Fibroblast of skin of right biceps (primary cell): ENCODE measurements at places on chromosomes 6 and 20.
A peak's percentile ranks its signal among the peaks of the same experiment; 100 is the strongest.

DNA sequence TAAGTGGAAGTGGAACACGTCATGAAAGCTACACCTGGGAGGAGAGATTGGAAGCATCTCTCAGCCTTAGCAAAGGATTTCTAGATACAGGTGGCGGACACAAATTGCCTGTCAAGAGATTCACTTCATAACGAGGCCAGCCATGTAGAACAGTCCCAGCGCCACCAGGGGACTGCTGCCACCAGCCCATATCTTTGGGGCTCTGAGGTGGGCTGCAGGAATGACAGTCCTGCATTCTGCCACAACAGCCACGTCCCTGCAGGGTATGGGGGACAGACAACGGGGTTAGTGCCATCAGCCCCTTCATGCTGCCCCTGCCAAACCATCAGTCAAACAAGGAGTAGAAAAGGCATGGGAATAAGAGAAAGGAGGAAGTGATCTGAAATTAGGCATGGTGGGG, 81.2 kb upstream of the SASH1 start:
- no peak for DNase-seq

DNA sequence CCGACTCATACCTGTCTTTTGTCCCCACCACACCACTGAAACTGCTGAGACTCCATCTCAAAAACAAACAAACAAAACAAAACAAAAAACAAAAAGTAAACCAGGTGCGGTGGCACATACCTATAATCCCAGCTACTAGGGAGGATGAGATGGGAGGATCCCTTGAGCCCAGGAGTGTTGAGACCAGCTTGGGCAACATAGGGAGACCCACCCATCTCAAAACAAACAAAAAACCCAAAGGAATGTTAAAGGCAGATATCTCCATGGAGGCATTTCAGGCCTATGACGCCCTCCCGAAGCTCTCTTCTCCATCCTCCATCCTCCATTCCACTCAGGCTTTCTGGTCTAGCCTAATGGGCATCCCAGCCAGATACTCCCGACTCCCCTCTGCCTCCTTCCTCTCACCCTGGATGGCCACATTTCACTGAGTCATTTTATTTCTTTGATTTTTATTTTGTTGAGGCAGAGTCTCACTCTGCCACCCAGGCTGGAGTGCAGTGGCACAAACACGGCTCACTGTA, 3.2 kb upstream of the SLC4A11 start:
- no peak for DNase-seq

DNA sequence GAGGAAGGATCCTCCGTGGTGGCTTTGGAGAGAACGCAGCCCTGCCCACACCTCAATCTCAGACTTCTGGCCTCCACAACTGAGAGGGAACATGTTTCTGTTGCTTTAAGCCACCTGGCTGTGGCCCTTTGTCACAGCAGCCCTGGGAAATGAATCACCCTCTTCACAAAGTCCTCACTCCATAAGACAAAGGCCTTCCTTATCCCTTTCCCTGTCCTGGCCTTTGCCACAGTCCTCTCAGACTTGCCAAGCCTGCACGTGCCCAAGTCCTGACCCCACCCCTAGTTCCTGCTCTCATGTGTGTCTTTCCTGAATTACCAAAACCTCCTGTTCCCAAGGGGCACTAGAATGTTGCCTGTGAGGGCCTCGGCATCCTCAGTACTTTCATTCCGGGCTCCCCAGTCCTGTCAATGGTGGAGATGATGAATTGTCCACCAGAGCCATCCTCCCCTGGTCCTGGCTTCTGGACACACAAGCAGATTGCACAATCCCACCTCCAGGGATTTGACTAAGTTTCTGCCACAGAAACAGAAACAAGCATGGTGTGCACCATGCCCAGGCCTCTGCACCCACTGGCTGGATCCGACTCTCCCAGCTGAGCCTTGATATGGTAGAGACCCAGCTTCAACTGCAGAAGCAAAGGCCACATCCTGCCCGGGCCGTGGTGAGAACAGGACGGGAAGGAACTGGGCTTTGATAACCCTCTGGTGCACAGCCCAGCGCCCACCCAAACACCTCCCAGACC, 232.6 kb upstream of the PDE10A start:
- DNase-seq: no peak

- peak; percentile 93 for DNase-seq
Observed at GRCh38 chr6:81996414-81996813, 243.9 kb upstream of the TENT5A start.

DNA sequence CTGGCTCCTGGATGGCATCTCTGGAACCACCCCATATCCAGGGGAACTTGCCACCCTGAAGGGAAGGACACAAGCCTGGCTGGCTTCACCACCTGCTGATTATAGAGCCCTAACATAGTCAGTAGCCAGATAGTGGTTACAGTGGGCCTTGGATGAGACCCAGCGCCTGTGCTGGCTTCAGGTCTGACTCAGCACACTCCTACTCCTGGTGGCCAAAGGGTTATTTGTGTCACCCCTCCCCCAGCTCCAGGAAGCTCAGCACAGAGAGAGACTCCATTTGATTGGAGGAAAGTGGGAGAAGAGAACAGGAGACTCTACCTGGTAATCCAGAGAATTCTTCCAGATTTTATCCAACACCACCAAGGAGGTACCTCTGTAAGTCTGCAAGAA, 12.8 kb downstream of the SNX14 start:
- peak; percentile 48 for DNase-seq

DNA sequence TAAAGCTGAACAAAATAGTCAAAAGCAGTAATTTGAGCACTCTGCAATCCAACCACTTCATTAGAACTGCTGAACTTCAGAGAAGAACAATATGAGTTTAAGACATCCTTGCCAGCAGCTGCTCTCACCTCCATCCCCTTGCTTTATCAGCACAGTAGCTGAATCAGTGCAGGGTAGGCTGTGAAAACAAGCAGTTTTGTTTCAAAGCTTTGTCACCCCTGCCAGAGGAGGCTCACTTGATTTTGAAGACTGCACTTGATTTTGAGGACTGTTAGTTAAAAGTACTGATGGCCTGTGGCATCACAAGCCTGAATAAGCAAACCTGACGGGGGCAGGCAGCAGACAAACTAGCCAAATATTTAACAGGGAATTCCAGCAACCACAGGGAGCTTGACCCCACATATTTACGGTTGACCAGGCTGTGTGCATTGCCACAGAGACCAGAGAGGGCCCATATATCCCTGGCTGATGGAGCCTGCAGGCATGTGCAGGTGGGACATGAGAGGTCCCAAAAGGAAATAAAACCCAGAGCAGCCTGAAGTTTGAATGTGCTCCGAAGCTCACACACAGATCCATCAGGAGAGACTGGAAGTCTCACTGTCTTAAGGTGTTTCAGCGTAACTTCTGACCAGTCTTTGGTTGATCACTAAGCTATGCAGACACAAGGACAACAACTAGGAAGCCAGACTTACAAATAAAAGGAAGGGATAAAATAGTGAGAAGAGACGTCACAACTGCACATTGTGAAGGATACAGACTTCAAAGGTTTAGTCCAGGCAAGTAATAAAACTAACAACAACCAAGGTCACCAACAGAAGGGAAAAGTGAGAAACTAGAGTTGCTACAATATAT, 97.4 kb downstream of the PDSS2 start:
- DNase-seq: peak; percentile 33

DNA sequence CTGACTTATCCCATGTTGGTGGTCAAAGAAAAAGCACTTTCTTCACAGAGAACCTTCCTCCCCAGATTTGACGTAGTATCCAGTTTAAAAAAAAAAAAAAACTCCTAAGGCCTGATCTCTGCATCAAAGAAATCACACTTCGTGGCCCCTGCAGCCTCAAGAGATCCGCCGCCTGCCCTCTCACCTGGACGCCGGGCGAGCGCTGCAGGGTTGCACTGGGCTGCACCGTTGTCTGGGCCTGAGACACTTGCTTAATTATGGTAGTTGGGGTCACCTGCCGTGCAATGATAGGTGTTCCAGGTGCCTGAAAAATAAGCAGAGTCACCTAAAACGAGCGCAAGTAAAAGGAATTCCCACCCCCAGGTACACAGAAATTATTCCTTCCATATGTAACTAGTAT, 53.0 kb downstream of the TAF4 start:
- no peak for DNase-seq

GRCh38 chr6:113047932-113048331, 700.8 kb downstream of the RFPL4B start:
- peak; percentile 83 for DNase-seq

- no peak for DNase-seq
Observed at GRCh38 chr20:51023617-51024155, 779 bp upstream of the KCNG1 start.

DNA sequence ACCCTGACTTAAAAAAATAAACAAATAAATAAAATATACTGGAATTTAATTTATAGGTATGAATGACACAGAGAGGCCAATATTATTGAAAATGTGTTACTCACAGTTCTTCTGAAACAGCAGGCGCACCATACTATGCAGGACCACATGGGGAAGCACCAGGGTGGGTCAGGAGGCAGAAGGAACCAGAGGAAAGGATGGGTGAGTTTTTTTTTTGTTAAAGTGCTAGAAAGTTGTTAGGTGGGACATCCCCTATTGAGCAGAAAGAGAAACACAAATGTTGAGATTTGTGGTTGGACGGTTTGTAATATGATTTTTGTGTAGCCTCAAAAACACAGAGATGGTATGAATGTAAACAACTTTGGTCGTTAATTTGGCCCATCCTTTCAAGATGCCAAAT, 26.0 kb downstream of the PTPRA start:
- no peak for DNase-seq

GRCh38 chr20:51171141-51171540, 148.2 kb upstream of the KCNG1 start:
- no peak for DNase-seq

GRCh38 chr20:15406072-15406471, 1068.7 kb upstream of the FLRT3 start:
- no peak for DNase-seq

- DNase-seq: peak; percentile 10
Observed at GRCh38 chr6:113276601-113277000, 580.5 kb upstream of the MARCKS start.

DNA sequence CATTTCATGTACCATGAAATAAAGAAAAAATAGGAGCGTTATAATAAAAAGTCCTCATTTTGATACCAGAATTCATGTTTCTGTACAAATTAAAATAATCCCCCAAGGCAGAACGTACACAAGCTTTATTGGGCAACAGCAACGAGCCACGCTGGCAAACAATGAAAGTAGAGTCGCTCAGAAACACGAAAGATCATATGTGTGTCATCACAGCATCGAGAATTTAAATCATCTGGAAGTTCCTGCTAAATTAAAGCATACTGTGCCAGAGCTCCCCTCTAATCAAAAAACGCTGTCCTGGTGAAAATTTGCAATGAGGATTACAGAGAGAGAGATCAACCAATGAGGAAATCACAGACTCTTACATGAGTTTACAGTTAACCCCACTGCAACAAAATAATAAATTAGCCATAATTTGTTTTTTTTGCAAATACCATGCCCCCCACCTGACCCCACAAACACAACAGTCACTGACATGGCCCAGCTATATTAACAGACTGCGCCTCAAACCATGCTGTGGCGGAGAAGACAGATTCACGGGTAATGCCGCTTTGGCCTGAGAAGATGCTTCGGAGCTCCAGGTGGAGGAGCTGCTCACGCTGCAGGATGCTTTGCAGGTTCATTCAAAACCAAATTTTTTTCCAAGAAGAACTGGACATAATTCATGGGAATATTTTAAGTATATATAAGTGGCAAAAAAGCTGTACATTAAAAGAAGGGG, 54.3 kb upstream of the NFATC2 start:
- DNase-seq: peak; percentile 80

DNA sequence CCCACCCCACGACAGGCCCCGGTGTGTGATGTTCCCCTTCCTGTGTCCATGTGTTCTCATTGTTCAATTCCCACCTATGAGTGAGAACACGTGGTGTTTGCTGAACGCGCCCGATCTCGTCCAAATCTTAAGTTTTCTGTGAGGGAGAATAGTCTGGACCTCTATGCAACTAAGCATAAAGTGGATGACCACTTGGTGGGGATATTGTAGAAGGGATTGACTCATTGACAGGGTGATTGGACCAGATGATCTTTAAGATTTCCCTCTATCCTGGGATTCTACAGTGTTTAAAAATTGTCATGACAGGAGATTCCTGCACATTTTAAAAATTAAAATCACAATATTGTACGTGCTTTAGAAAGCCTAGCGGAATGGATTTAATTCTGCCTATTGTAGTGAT, 141.3 kb downstream of the TRMT11 start:
- no peak for DNase-seq

- peak; percentile 37 for DNase-seq
Observed at GRCh38 chr6:150691463-150691862, 91.8 kb downstream of the PLEKHG1 start.

DNA sequence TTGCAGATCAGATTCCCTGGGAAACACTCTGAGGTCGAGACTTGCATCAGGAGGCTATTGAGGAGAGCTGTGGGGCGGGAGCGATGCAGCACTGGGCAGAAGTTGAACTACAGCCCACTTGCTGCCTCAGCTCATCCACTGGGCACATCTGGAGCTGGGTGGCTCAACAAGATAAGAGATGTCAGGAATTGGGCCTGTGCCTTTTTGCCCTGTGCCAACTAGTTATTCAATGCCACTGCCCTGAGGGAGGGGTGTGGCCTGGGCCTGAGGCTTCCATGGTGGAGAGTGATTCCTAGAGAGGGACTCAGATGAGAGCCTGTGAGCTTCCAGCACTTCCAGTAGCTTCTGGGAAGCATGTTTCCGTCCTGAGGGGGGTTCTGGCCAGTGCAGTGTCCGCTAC, 32.7 kb downstream of the BRPF3 start:
- DNase-seq: no peak

DNA sequence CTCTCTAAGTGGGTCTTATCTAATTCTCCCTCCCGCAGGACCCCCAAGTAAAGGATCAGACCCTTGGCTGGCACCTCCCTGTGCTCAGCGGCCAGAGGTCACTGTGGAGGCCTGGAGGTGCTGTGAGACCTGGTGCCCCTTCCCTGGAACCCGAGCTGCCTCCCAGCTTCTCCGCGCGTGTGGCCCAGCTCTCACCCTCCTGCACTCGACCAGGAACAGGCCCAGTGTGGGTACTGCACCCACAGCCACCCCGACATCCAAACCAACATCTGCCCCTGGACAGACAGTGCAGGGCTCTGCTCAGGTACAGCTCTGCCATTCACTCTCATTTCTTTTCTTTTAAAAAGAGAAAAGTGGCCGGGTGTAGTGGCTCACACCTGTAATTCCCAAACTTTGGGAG, 42.4 kb downstream of the TMEM242 start:
- no peak for DNase-seq

DNA sequence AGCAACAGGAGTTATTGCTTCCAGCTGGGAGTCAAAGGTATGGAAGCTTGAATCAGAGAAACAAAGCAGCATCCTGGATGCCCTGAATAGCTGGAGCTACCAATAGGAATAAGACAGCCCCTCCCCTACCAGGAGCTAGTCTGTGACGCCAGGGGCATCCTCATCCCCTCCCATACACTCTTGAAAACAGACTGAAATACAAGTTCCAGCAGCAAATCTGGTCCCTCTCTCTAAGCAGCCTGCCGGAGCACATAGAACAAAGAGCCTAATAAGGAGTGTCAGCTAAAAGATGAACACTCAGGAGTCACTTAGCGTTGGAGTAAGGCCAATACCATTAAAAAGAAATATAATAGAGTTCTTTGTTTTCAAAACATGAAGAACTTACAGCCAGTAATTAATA, 25.6 kb downstream of the FILIP1 start:
- DNase-seq: no peak

- DNase-seq: no peak
Observed at GRCh38 chr6:10582774-10583508, 61.8 kb downstream of the GCNT2 start.
